ENCODE measurements at places on chromosomes 6 and 20.

DNA sequence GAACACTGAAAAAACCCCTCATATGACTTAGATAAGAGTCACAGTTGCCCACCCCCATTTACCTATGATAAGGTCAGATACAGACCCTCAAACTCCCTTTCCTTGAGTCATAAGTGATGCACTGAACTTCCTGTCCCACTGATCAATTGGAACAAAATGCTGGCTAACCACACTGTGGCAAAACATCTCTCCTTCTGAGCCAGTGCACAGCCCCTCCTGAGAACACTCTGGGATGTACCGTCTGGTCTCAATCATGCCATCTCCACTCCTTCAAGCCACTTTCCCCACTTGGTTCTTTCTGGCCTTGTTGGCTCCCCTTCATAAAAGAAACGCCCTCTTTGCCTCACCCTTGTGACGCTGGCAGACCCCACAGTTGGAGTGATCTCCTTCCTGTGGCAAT lies 42.6 kb upstream of the NXT1 start:
- DNase-seq = no peak

- no peak for DNase-seq
These were observed 224.8 kb upstream of the MAP3K7 start for GRCh38 chr6:90811596-90812226.

- DNase-seq = no peak
These were observed 40.9 kb downstream of the JAG1 start for GRCh38 chr20:10632721-10633509.

GRCh38 chr6:45487645-45488044 lies 109.9 kb upstream of the SUPT3H start:
- no peak for DNase-seq

All from RWPE2 (cell line).